Mammary epithelial cell (primary cell): ENCODE measurements at places on chromosomes 1 and 21. TPM values are rescaled to one million over a fixed set of nuclear protein-coding genes. Genes with fewer than 3 reads are reported as not detected.

SERPINC1 gene
- 0.17 TPM for total RNA-seq

CR1L gene
- total RNA-seq = not detected in 2 replicates

CNR2 gene
- not detected in 2 replicates for total RNA-seq

TCHHL1 gene
- total RNA-seq = not detected in 2 replicates

PRRX1 gene
- 1.7 TPM for total RNA-seq
